ENCODE measurements at places on chromosomes 7 and 10.

DNA sequence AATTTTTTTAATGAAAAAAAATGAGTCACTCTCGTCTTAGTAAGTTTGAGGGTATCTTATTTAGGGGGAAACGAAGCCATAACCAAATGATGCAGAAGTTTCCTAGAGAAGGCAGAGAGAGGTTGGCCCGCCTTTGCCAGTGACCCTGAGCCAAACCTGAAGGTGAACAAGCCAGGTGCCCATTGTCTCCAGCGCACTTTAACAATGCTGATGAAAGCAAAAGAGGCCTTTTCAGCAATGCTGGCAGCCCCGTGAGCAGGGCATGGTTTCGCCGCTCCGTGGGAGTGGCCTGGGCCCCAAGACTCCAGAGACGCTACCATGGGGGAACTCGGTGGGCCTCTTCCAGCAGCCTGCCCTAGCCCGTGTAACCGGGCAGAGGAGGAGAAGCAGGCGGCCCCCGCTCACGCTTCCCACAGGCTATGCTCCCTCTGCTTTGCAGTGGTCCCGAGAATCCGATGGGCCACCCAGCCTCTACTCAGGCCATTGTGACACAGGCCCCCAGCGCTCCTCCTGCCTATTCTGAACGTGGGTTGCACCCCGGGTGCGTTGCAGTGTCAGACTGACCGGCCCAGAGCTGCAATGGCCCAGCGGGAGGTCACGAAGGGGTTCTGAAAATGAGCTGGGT, 14.0 kb upstream of the UNCX start:
- no peak for DNase-seq

DNA sequence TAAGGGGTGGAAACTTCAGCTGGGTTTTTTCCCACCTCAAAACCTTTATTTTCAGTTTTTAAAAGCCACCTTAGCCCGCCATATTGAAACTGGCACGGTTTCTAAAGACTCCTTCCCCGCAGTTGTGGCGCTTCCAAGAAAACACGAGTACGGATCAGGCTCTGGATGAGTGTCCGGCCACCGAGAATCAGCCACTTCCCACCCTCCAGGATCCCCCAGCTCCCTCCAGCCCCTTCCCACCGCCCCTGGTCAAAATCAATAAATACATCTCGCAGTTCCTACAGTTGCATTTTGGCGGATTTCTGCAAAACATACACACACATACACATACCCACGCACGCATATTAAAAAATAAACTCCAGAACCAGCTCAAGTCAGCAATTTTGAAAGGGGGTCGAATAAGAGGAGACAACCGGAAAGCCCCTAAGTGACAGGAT, 1.1 kb downstream of the SFMBT2 start:
- DNase-seq, result no peak

DNA sequence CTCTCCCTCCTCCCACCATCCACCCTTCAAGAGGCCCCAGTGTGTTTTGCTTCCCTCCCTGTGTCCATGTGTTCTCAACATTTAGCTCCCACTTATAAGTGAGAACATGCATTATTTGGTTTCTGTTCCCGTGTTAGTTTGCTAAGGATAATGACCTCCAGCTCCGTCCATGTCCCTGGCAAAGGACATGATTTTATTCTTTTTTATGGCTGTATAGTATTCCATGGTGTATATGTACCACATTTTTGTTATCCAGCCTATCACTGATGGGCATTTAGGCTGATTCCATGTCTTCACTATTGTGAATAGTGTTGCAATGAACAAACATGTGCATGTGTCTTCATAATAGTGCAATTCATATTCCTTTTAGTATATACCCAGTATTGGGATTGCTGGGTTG, 79.7 kb downstream of the MRPL32 start:
- DNase-seq, result no peak

DNA sequence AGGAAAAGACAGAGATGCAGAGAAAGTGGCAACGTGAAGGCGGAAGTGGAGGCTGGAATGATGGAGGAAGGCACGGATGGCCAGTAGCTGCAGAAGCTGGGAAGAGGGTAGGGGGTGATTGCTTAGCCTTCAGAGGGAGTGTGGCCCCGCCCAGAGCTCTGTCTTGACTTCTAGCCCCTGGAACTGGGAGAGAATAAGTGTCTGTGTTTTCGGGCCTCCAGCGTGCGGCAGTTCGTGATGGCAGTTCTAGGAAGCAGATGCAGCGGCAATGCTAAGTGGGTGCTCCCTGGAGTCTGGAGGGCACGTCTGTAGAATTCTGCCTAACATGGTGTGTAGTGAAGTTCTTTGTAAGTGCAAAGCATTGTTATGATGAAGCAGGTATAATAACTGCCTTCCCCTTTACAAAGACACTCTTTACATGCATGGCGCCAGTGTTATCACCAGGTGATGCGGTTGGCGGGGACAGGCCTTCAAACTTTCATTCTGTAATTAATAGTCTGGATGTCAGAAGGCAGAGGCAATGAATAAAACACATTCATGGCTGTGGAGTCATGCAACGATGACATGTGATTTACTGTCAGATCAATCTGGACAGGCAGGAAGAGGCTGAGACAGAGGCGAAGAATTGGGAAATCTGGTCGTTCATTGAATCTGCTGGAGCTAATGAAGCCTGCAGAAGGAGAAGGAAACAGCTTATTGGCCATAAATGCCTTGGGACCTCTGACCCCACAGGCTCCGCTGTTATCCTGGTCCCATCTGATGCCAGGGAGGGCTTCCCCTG, 228.6 kb downstream of the GLRX3 start:
- no peak for DNase-seq

- DNase-seq, result no peak
Measured at GRCh38 chr10:90856261-90856660, 1.6 kb downstream of the HTR7 start.

DNA sequence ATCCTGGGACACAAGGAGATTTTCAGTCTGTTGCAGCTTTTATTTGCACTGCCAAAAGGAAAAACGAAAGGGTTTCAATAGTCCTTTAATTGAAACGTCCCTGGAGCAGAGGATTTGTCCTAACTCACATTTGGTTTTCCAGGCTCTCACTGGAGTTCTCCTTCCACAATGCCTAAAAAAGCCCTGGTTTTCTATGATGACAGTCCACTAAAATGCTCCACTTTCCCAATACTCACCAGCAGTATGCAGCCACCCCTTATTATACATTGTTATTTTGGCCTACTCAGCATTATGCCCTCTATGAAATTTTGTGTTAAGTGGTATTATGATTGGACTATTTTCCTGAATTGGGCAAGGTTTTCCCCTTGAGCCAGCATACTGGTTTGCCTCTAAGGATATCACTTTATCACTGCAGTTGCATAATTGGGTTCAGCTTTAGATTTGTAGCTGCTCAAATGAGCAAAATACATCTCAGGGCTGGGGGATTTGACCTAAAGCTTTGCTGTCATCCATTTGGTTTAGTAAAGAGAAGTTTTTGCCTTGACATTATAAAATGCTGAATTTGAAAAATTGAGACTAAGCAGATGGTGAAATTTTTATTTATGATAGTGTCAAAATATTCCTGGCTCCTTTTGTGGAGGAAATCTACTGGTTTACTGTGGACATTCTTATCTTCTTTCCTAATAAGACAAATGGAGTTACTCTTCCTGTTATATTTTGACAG, 239.2 kb downstream of the RNLS start:
- no peak for DNase-seq

DNA sequence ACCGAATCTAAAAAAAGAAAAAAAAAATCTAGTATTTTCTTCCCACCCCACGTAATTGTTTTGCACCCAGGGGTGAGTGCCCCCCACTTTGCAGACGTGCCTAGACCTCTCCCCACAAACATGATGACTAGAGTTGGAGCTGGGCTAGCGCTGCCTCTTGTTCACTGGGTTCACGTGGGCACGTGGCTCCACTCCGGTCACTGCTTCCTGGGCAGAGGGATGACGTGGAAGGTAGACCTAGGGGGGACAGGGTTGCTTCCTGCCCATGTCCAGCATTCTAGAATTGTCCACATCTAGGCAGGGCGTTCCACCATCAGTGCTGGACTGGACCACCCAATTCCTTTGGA, 861 bp upstream of the LIMK1 start:
- DNase-seq, result no peak

- no peak for DNase-seq
Measured at GRCh38 chr10:72819053-72819452, 74.5 kb upstream of the OIT3 start.

DNA sequence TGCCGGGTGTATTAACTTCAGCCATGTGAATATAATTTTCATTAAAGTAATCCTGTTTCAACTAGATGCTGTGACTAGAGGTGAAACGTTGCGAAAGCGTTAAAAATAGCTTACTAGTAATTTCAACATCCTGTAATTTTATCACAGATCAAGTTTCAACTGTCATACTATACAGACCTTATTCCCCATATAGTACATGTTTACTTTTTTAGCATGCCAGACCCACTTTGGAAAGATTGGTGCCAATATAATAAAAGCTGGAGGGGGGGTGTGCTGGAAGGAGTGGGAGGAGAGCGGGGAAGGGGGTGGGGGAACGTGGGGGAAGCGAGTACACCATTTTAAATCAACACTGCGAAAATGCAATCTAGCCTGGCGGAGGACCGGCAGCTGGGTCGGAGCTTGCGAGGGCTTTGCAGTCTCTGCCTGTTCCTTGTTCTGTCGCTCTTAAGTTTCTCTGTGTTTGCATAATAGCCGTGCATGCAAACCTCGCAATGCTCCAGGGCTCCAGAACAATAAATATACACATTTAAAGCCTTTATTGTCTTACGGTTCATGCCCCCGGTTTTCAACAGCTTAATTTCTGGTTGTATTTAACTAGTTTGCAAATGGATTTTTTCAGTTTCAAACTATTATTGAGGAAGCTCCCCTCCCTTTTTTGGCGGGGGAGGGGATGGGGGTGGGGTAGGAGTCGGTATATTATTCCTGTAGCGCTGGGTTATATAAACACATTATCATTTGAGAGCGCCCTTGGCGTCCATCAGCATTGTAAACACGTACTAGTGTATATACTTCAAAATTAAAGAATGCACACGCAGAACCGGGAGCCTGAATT, 1.3 kb upstream of the ARID5B start:
- DNase-seq, result no peak

DNA sequence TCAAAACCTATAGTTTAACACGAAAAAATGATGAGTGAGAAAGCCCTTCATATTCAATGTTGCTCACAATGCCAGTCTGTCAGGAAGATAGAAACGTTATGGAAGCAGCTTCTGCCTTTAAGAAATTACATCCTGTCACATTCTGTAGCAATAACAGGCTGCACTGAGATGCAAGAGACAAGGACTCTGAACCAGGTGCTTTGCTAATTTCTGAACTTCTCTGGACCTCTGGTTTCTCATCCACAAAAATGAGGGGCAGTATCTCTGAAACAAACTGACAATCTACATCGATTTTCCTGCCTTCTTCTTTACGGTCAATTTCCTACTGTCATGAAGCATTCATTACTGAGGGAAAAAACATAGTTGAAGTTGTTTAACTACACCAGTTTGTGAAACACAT, 234.0 kb downstream of the SNX13 start:
- DNase-seq, result no peak

GRCh38 chr10:51327432-51327831, 253.1 kb downstream of the PRKG1 start:
- no peak for DNase-seq

- no peak for DNase-seq
Measured at GRCh38 chr7:155737590-155737989, 74.7 kb downstream of the SHH start.
